Calu3 (cell line): ENCODE measurements at places on chromosomes 7 and 10. TPM values are rescaled to one million over a fixed set of nuclear protein-coding genes. Genes with fewer than 3 reads are reported as not detected.

DNA sequence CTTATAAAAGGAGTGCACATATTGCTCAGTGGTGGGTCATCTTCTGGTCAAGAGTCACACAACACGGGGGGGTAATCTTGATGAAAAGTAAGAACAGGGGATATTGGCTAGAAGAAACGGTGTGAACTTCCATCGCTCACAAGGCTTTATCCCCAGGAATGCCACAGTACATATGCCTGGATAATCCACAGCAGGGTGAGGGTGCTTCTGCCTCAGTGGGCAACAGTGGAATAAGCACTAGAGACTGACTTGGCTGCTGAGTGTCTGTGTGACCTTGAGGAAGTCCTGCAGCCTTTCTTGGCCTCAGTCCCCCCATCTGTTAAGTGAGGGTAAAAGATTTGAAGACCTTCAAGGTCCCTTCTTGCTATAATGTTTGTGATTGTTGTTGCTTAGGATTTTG, 44.9 kb upstream of the SHH start:
- no peak for DNase-seq

GRCh38 chr7:20352573-20353306, 22.0 kb downstream of the ITGB8 start:
- peak; percentile 77 for DNase-seq

GRCh38 chr7:46886669-46887374, 695.1 kb downstream of the TNS3 start:
- no peak for DNase-seq

DNA sequence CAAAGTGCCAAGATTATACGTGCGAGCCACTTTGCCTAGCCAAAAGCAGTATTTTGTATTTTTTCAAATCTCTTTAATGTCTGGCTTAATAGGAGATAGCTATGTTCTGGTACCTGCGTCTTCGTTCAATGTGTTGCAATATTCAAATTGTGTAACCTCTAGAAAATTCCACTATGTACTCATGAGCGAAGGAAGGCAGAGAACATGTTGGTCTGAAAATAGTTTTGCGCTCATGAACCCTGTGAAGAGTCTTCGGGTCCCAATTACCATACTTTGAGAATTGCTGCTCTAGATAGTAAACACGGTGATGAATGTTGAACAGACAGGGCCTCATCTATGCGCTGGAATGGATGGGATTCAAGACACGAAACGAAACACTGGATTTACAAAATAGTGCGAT, 2.7 kb upstream of the SUV39H2 start:
- DNase-seq = no peak

- no peak for DNase-seq
Measured at GRCh38 chr10:97656777-97657176, 16.3 kb downstream of the PI4K2A start.

- peak; percentile 18 for DNase-seq
Measured at GRCh38 chr10:101818872-101819633, 809 bp upstream of the OGA start.

- DNase-seq = no peak
Measured at GRCh38 chr10:99731306-99732032, 458 bp downstream of the COX15 start.

- no peak for DNase-seq
Measured at GRCh38 chr7:21749378-21749777, 196.3 kb downstream of the CDCA7L start.

DNA sequence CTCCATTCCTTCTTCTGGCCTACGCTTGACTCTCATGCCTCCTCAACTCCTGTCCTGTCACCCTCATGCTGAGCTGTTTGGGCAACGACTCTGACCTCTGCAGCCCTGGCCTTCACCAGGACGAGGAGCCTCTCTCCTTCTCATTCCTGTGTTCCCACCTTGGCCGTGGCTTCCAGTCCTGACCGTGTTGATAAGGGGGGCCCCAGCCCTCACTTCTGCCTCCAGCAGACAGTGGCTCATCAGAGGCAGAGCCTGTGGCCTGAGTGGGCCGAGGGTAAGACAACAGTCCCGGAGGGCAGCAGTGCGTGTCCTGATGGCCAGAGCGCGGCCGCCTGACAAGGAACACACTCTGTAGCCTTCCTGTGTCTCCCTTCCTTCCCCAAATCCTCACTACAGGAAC, 61.7 kb upstream of the UBE3C start:
- no peak for DNase-seq

DNA sequence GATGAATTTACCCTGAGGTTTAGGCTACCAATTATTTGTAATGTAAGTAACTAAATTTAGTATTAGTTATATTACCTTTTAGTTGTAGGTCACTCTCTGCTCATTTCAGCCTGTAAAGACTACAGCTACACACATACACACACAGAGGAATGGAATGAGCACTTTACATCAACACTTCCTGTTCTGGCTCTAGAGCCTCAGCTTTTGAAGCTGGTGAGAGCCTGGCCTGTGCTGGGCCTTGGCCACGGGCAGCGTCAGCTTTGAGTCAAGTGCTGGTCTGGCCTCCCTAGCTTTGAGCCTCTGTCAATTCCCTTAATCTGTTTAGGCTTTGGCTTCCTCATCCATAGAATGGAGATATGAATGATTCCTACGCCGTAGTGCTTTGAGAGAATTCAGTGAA, 141.7 kb downstream of the EGFR start:
- no peak for DNase-seq

- DNase-seq = peak; percentile 13
Measured at GRCh38 chr10:86139066-86139657, 227.4 kb downstream of the GRID1 start.

DNA sequence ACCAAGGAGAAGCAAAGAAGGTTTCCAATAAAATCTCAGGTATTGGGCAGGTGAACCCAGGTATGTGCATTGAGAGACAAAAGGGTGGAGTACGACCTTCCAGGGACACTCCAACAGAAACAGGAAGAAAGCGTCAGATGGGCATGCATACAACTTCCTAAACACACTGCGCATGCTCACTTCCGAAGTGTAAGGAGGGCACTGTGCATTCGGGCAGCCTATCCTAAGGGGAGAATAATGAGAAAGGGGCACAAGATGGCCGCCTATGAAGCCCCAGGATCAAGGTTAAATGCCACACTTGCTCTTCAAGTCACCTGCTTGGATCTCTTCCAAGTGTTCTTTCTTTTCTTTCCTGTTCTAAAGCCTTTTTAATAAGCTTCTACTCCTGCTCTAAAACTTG, 39.4 kb upstream of the PRSS1 start:
- no peak for DNase-seq

GRCh38 chr10:128803790-128804189, 663.3 kb upstream of the MGMT start:
- DNase-seq = no peak

The OPN4 gene
- total RNA-seq = not detected in 2 replicates

The MCMBP gene
- total RNA-seq = 38.1 and 40.3 TPM in 2 replicates

The EPHA1 gene
- total RNA-seq = 21.6 and 23.6 TPM in 2 replicates

The CFAP69 gene
- 3.4 and 4.6 TPM in 2 replicates for total RNA-seq

The XRCC2 gene
- 22.1 and 23.1 TPM in 2 replicates for total RNA-seq

The H2BK1 gene
- not detected in 2 replicates for total RNA-seq
